ENCODE measurements at places on chromosomes 2 and 18. TPM values are rescaled to one million over a fixed set of nuclear protein-coding genes. Genes with fewer than 3 reads are reported as not detected.

Gene TTN
- total RNA-seq: 2,803 TPM

Gene C2orf66
- not detected for total RNA-seq

Gene RNF144A
- total RNA-seq: 17.9 TPM

Gene AP1S3
- 0.47 TPM for total RNA-seq

Gene PLCL1
- total RNA-seq: 78.6 TPM

Gene SDC1
- 0.41 TPM for total RNA-seq
